AG08396 (cell line): ENCODE measurements at places on chromosomes 4 and X.

GRCh38 chr4:96713271-96713850 lies 873.5 kb downstream of the PDHA2 start:
- no peak for DNase-seq

DNA sequence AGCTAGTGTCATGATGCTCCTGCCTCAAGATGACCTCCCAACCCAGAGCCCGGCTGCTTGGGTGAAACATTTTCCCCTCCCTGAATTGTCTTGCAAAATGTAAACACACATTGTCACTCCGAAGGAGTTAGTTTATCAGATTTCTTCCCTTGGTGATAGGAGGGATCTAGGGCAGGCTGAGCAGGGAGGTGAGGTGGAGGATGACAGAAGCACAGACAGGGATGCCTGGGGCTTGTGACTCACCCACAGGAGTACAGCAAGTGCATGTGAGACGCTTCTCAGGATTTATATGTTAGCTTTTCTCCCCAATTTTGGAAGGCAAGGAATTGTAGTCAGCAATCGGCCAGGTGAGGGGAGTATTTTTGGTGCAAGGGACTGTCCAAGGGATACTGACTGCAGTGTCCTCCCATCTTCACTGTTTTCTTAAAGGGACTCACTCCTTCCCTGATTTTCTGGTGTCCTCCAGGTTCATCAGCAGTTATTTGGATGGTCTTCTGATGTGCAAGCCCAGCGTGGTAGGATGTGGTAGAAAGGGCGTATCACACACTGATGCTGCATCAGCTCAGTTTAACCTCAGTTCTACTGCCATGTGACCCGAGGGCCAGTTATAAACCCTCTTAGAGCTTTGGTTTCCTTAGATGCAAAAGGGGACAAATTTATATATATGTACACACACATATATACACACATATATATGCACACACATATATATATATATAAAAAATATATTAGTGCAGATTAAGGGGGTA lies 46.2 kb upstream of the IGFBP7 start:
- DNase-seq = no peak

GRCh38 chr4:35463251-35463952 lies 780.9 kb downstream of the ARAP2 start:
- DNase-seq = no peak

- no peak for DNase-seq
Observed at GRCh38 chr4:2886161-2886560, 42.5 kb downstream of the ADD1 start.

- DNase-seq = no peak
Observed at GRCh38 chrX:130304587-130305368, 34.9 kb upstream of the SLC25A14 start.
